ENCODE measurements at places on chromosomes 6 and 20.

DNA sequence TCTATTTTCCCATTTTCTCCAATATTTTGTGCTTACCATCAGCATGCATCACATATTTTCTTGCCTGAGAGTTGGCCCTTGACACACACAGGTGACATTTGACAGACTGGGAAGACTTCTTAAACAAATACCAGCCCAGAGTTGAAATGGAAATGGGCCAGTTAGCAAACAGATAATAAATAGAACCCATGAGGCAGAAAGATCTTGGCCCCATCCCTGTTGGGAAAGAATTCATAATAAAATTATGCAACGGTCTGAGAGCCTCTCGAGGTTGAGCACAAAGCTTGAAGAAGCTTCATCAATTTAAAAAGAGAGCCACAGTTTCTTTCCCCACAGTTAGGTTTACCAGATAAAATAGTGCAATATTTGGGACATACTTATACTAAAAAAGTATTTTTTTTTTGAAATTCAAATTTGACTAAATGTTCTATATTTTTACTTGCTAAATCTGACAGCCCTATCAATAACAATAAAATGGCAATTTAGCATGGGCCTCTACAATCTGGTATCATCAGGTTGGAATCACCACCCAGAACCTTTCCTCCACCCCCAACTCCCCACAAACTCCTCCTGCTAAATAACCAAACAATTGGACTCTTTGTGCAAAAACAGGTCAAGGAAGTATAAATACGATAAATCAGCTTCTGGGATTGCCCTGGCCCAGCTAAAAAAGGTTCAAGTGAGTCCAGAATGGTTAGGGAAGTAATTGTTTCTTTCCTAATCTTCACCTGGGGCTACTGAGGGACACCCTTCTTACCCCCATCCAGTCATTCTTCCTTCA lies 129.8 kb downstream of the CD164 start:
- DNase-seq = no peak

GRCh38 chr6:142985281-142985680 lies 40.3 kb upstream of the HIVEP2 start:
- DNase-seq = peak; percentile 11

DNA sequence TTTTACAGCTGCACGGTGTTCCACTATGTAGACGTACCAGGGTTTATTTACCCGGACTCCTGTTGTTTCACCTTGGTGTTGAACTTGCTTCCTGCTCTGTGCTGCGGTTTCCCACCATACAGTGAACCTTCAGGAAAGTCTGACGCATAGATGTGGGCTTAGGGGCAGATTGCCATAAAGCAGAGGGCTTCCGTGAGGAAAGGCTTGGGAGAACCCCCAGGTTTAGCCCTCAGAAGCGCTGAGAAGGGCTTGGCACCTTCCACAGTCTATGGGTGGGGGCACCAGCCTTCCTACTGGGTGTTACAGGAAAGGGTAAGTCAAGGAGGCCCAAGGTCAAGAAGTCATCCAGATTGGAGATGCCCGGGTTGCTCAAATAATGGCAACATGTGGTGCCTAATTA lies 19.2 kb upstream of the MRPS18A start:
- DNase-seq = no peak

DNA sequence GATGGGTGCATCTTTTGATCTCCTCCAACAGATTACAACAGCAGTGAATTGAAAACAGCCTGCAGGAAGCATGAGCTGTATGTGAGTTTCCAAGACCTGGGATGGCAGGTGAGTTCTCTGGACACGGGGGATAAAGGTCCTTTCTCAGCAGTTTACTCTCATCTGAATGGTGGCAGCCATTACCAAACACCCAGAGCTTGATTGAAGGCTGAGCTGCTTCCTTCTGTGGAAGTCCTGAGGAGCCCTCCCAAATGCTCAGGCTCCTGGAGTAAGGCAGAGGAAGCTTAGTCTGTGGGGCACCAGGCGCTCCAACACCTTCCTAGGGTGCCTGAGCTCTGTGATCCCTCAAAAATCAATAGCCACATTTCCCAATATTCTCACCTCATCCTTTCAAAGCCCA lies 31.5 kb downstream of the TXNDC5 start:
- no peak for DNase-seq

- DNase-seq = no peak
These were observed 21.0 kb downstream of the CST7 start for GRCh38 chr20:24970030-24970553.

DNA sequence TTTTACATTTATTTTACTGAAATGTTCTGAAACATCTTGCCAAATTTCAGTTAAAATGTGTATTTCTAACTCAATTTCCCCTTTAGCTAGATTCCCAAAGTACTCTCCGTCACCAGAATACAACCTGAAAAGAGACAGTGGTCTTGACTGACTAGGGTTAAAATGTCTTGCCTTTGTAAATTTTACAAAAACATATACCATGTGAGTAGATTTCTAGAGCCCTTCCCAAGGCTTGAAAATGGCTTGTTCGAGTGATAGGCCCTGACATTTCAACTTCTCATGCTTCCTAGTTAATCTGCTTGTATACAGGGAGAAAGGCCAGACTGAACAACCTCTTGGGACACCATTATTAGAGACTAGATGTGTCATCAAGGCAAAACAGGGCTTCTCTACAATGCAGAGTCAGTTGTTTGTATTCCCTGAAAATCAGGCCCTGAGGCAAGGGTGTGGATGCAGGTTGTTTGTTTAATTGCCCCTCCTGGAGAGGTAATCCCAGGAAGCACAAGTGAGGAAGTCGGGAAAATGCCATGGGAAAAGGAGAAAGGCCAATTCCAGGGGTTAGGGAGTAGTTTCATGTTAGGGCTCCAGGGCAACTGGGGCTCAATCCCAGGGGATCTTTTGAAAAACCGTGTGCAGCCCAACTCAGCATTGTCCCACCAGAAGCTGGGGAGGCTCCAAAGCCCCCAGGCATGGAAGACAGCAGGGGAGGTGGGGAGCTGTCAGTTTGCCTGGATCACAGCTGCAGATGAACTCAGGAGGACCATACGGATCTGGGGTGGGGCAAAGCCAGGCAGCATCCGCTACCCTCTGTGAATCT lies 11.6 kb upstream of the TFB1M start:
- no peak for DNase-seq

- DNase-seq = no peak
These were observed 88.8 kb downstream of the PRSS35 start for GRCh38 chr6:83601119-83601518.

DNA sequence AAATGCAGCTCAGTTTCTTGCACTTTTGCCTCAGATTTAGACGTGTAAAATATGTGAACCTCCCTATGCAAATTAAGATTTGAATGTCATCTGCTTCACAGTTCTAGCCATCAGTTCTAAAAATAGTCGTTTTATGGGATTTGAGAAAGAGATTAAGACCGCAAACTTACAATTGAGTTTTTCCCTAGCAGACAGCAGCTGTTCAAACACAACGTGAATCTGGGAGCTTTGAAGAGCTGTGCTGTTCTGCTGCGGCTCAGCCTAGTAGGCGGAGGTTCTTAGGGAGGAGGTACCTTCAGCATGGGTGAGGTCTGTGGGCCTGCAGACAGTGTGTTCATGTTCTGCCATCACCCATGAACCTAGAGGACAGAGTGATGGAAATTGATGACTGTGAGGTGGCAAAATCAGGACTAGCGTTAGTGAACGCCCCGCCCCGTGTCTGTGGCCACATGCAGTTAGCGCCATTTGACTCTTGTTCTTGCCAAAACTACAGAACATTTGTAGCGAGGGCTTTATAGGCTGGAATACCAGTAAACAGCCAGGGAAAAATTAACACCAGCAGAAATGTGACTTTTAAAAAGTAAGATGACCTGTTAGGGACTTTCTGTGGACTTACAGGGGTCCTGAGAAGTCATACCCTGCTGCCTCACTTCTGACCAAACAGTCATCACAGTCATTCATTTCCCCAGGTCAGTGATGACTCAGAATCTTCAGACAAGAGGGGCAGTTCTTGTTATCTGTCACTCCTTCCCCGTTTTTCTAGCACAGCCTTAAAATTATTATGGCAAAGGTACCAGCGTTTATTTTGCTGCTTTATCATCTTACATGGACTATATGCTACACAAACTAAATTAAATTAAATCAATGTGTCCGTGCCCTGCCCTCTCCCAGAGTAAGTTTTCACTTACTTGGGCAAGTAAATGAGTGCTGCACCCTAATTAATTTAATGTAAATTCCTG lies 84.3 kb upstream of the TMEM181 start:
- DNase-seq = peak; percentile 68

DNA sequence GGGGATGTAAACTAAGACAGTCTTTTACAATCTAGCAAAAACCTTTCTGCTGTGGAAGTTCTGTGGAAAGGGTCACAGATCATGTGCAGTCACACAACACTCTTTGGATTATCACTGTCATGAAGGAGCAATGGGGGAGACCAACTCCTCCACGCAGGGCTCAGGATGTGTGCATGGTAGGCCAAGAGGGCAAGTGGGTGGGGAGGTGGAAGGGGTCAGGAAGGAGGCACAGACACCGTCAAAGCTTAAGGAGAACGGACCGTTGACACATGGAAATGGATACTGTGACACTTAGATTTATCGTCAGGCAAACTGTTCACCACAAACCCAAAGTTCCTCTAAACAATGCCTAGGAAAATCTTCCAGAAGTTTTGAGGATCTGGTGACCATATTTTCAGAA lies 215.8 kb downstream of the PAX1 start:
- no peak for DNase-seq

- no peak for DNase-seq
These were observed 521.0 kb upstream of the ARID1B start for GRCh38 chr6:156256161-156256560.

DNA sequence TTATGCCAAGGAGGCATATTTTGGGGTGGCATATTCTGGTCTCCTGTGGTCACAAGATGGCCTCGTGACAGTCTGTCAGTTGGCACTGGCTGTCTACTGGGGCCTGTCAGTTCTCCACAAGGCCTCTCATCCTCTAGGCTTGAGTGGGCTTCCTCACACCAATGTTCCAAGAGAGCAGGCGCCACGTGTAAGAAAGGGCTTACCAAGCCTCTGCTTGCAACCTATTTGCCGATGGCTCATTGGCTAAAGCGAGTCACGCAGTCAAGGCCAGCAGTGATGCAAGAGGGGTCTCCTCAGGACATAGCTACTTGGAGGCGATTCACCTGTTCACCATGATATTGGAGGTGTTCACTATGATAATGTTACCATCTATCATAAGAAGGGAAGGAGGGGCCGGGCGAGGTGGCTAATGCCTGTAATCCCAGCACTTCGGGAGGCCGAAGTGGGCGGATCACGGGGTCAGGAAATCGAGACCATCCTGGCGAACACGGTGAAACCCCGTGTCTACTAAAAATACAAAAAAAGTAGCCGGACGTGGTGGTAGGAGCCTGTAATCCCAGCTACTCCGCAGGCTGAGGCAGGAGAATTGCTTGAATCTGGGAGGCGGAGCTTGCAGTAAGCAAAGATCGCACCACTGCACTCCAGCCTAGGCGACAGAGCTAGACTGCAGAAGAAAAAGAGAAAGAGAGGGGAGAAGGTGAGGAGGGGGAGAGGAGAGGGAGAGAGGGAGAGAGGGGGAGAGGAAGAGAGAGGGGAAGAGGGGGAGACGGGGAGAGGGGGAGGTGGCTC lies 35.3 kb downstream of the C6orf52 start:
- DNase-seq = no peak

DNA sequence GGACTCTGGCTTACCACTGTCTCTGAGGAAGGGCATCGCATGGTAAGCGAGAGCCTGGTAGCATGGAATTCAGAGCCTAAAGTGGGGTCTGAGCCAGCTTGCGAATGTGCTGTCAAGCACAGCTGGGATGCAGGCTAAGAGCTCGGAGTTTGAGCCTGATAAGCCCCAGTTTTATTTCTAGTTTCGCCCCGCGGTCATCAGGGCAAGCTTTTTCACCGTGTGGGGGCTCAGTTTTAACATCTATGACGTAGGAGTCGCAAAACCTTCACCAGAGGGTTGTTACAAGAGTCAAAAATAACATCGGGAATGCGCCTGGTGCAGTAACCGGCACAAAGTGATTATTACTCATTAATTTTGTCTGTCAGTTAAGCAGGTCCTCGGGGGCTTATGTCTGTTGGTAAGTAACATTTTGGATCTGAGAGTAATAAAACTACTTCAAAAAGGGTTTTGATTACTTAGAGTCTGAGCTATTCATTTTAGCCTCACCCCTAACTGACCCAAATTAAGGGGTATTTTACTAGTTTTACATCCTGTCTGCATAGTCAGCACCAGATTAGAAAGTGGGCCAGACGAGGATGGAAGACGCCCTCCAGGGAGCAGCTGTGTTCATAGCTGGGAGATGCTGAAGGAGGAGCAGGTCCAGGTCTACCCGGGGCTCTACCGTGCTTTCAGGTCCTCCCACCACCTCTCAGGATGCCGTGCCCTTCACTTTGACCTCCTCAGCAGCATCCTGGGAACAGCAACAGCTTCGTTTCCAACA lies 29.7 kb downstream of the SLC22A23 start:
- DNase-seq = no peak

DNA sequence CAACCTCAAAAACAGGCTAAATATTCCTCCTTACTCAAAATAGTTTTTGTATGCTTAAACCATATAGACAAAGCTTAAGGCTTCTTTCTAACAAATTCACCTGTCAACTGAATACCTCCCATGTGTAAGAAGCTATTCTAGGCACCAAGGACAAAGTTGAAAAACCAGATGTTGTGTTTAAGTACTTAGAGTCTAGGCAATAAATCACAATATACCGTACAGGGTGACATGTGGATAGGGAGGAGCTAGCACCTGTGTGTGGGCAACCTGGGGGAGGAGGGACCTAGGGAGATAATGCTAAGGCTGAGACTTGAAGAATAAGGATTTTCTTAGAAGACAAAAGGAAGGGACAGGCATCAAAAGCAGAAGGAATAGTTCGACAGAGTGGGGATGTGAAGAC lies 123.5 kb downstream of the LMBRD1 start:
- no peak for DNase-seq

- peak; percentile 44 for DNase-seq
These were observed 18.5 kb downstream of the POM121L2 start for GRCh38 chr6:27293436-27294098.

DNA sequence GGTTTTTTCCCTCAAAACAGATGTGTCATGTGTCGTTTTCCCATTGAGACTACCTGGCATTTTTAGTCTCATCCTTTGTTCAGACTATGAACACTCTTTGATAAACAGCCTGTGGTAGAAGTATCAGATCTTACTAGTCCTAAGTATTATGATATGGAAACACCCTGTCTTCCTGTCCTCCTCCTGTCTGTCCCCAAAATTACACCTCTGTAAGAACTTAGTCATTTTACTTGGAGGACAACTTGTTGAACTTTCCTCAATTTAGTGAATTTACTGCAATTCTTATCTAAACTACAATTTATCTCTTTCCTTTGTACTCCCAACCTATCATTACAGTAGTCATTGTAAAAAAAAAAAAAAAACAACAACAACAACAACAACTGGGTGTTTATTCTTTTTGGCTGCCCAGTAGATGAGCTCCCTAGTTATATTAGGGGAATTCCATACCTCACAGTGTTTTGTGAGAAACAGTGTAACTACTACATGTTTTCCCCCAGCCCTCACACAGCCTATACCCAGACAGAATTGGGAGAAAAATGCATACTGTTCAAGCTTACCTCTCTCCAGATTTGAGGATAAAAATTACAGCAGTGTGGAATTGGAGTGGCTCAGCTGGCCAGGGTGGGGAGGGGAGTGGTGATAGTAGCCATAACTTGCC lies 18.5 kb upstream of the ERVFRD-1 start:
- DNase-seq = no peak

GRCh38 chr20:19793716-19794115 lies 35.7 kb downstream of the RIN2 start:
- no peak for DNase-seq

- DNase-seq = no peak
These were observed 58.2 kb downstream of the IGF2R start for GRCh38 chr6:160027076-160027475.

All from fibroblast of skin of back (primary cell).